ENCODE measurements at places on chromosomes 2 and 18.

DNA sequence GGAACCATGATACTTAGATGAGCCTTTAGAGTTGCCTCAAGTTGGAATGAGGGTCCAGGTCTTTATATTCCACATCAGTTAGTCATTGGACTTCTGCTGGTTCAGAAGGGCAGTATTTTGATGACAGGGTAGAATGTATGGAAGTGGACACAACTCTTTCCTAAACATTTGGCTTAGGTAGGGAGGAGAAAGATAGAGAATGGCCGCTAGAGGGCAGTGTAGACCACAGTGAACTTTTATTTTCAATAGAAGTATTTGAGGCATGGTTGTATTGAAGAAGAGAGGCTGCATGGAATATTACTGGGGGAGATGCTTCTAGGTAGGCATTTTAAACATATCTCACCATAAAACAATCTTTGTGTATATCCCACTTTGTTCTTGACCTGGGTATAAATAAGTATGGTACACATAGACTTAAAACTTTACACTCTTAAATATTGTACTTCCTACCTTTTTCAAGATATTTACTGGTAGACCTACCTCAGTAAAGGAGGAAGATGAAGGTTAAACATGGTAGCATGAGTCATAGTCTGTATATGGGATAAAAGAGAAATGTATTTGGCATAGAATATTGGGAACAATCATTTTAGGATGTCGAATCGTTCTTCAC lies 497.6 kb upstream of the FAM98A start:
- DNase-seq, result peak; percentile 90

- DNase-seq, result no peak
Observed at GRCh38 chr2:160432633-160433032, 61.0 kb downstream of the RBMS1 start.

DNA sequence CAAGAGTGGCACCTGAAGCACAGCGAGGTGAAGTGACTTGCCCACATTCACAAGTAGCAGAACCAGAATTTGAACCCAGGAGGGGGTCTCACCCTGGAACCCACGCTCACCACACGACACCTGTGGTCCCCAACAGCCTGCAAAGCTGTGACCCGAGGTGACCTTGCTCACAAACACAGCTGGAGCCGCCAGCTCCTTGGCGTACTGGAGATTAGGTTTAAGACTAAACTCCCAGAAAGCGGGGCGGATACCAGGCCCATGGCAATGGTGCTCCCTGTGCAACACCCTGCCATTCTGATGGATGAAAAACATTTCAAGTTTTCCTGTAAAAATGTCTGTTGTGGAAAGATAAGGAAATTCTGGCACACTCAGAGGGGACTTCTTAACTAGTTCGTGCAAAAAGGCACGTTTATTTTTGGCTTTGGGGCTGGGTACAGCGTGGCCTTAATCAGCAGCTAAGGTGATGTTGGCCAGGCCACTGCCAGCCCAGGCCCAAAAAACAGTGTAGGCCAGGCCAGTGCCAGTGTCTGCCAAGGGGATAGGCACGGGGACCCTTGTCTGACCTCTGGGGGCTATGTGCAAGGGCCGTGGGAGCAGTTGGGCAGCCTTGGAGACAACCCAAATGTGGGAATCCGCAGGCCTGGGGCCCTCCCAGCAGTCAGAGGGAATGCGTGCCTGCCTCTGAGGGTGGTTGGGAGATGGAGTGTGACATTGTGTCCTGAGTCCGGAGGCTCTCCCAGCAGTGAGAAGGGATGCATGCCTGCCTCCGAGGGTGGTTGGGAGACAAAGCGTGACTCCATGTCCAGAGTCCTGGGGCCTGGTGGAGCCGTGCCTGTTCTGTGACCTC lies 185.0 kb upstream of the HS6ST1 start:
- no peak for DNase-seq

DNA sequence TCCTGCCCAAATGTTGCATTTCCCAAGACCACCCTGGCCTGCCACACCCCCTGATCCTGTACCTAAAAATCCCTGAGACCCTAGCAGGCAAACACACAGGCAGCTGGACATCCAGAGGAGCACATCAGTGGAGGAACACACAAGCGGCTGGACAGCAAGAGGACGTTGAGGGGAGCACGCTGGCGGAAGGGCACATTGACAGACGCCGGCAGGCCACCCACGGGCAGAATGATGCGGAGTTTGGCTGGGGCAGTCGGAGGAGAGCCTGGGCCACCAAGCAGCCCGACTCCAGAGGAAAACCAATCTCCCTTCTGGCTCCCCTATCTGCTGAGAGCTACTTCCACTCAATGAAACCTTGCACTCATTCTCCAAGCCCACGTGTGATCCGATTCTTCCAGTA lies 47.7 kb downstream of the EMX1 start:
- DNase-seq, result no peak

- DNase-seq, result no peak
Observed at GRCh38 chr18:79105455-79105854, 36.3 kb downstream of the ATP9B start.

DNA sequence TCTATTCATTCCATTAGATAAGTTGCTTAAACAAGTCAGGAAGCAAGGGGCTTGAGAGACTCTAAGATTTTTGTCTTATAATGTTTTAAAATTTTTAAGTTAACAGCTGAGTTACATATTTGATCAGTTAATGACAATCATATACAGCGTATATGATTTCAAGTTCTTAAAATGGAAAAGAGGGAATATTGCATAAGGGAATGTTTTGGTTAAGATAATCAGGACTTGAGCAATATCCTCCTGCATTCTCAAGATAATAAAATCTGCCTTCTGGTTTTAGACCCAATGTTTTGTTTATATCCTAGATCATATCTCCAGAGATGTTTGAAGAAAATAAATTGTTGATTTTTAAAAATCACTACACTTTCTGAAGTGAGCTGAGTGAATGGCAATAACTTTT lies 13.4 kb upstream of the DYNC1I2 start:
- no peak for DNase-seq

DNA sequence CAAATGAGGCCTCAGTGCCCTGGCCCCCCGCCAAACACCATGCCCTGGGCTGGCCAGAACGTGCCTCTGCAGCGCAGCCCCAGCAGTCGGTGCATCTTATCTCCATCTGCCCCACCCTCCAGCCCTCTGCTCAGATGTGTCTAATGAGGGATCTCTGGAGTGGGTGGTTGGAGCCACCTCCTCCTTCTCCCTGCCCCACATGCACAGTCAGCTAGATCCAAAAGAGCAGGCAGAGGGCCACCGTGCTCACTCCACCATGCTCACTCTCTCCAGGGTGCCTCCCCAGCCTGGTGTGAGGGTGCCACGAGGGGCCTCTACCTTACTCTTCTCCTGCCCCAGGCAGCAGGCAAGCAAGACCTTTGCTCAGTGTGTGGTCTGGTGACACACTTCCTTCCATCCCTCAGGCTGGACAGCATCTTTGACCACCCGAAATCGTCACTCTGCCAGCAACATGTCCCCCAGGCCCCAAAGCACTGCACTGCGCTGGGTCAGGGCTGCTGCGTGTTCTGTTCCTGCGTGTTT lies 266.1 kb upstream of the HDAC4 start:
- DNase-seq, result no peak

DNA sequence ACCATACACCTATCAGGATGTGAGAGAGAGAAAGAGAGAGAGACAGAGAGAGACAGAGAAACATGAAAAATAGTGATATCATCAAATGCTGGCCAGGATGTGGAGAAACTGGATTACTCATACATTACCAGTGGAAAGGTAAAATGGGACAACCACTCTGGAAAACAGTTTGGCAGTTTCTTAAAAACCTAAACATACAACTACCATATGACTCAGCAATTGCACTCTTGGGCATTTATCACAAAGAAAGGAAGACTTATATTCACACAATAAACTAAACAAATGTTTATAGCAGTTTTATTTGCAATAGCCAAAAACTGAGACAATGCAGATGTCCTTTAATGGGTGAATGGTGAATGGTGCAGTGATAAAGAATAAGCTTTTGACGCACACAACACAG lies 29.1 kb downstream of the SLC4A3 start:
- no peak for DNase-seq
